Breast epithelium (tissue), 4 donors: ENCODE measurements at places on chromosomes 6 and 20.

DNA sequence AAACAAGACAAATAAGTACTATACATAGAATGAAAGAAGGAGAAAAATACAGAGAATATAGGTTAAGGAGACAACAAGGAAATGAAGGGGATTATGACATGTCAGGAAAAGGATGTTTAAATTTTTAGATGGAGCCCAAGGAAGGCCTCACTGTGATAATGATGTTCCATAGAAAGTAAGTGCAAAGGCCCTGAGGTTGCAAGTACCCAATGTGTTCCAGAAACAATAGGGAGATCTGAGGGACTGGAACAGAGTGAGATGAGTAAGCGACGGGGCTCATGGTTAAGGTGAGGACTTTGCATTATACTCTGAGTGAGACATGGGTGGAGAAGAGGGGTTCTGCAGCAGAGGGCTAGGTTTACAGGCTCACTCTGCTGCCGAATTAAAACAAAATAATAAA, 122.8 kb upstream of the BCLAF1 start:
- no peak for DNase-seq

GRCh38 chr20:51553897-51554486, 11.5 kb upstream of the NFATC2 start:
- no peak for DNase-seq

DNA sequence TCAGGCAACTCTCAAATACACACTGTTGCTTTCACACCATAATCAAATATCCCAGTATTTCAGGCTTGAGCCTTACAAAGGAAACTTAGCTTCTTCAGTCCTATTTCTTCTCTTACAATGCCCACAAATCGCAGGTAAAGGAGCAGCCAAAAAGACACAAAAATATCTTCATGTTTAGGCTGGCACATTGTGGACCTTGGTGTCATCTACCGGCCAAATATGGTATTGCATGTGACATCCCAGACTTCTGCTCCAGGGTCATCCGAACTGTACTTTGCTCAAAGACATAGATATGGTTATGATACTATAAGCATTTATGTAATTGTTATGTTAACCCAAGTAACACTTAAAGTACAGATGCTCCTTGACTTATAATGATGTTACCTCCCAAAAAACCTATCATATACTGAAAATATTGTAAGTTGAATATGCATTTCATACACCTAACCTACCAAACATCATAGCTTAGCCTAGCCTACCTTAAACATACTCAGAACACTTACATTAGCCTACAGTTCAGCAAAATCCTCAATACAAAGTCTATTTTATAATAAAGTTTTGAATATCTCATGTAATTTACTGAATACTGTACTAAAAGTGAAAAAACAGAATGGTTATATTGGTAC, 4.6 kb downstream of the OR2H2 start:
- DNase-seq = peak; percentile 37

DNA sequence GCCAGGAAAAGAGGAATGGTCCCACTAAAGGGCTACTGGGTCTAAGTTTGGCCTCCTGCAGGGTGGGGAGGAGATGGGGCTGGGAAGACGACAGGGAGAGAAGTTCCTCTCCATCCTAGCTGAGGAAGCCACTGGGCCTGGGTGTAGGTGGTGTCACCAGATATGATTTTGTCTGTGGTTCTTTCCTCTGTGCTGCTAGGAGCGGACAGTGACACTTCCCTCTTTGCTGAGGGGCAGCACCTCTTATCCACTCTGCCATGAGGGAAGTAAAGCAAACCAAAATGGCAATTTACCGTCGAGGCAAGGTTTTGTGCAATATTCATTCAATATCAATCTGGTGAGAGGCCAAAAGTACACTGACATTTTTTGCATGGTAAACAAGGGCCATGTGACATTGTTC, 33.0 kb upstream of the NR2E1 start:
- no peak for DNase-seq

DNA sequence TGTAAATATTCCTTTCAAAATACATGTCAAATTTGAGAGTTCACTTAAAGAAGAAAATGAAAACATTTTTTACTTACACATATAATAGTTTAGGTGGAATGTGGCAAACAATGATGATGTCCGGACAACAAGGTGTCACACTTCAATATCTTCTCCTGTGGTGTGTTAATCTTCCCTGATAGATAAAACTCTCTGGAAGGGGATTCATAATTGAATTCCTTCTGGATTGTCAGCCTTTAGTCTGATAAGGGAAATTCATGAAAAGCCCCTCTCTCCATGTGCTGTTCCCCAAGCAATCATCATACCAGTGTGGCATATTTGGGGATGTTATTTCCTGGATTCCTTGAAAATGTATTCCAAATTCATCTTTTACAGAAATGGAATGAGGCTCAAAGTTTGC, 971 bp upstream of the SERINC3 start:
- no peak for DNase-seq

DNA sequence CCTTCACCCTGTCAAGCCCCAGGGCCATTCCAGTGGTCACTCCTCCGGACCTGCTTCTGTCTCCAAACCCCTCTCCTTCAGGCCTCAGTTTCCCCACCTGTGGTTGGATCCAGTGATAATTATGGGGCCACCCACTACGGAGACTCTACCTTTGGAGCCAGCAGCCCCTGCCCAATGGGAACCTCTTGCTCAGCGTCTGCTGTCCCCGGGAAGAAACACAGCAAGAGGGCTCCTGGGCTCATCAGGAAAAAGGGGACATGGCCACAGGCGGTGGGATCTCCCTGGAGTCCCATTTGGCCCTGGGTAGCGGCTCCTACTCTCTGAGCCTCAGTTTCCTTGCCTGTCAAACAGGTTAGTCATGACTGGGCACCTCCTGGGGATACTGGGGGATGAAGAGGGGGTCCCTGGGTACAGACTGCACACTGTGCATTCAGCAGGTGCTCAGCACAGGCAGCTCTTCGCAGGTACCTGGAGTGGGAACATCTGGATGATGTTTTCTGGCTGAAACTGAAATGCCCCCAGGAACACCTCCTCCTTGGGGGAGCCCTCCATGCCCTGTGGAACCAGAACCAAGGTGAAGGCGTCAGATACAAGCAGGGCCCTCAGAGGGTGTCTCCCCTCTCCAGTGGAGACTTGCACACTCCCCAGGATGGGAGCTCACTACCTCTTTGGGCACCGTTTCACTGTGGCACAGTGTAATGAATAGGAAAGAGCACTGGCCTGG, 19.4 kb downstream of the SUN5 start:
- DNase-seq = no peak

DNA sequence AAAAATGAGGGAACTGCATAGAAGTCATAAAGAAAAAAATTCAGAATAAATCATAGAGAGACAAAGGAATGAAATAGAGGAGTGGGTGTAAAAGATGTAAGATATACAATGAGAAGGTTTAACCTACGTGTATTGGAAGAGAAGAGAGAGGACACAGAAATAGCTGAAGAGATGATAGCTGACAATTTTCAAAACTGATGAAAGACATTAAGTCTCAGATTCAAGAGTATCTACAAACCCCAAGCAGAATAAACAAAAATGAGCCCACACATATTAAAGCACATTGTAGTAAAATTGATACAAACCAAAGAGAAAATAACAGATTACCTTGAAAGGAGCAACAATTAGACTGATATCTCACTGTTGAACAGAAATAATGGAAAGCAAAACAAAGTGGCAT, 143.3 kb upstream of the PRND start:
- no peak for DNase-seq

GRCh38 chr6:53361549-53362031, 12.8 kb upstream of the ELOVL5 start:
- DNase-seq = no peak
